ENCODE measurements at places on chromosomes 5 and 9.

- no peak for ATAC-seq
These were observed 44.6 kb downstream of the CXXC5 start for GRCh38 chr5:139692679-139693308.

DNA sequence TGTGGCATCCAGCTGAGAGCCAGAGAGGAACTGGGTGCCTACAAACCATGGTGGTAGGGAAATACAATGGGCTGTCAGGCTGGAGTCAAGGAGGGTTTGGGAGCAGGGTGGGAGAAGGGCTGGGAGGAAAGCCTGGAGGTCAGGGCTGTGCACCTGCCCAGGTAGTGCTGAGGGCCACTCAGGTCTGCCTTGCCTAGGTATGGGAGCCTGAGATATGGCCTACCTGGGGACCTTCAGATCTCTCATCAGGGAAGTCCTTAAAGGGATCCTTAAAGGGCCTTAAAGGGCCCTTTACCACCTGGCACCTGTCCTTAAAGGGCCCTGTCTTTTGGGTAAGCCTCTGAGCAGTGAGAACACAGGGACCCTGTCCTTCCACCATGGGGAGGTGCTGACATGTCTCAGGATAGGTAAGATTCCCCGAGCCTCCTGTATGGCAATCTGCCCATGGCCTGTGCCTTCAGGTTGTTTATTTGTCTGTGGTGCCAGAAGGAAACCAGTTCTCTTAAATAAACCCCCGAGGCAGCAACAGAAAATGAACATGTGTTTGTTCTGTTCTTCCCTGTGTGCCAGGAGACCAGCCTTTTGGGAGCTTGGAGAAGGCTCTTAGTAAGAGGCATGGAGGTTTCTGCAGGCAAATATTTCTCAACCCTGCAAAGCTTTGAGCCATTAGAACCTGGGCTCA lies 23.3 kb downstream of the SLC25A48 start:
- ATAC-seq = no peak

DNA sequence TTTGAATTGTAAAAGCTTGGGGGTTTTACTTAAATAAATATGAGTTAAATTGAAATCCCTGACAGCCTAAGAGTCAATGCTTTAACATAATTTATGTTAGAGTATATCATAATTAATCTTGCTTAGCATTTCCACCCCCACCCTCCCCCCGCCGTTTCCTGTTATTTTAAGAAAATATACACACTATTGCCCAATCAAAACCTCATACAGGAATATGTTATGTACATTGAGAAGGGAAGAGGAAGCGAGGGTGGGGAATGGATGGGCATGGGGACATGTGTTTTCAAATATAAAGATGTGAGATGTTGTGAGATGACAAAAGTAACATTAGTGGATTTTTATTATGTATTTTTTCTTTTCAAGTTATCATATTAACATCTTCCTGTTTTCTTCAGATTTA lies 561.1 kb upstream of the MEF2C start:
- ATAC-seq = no peak

DNA sequence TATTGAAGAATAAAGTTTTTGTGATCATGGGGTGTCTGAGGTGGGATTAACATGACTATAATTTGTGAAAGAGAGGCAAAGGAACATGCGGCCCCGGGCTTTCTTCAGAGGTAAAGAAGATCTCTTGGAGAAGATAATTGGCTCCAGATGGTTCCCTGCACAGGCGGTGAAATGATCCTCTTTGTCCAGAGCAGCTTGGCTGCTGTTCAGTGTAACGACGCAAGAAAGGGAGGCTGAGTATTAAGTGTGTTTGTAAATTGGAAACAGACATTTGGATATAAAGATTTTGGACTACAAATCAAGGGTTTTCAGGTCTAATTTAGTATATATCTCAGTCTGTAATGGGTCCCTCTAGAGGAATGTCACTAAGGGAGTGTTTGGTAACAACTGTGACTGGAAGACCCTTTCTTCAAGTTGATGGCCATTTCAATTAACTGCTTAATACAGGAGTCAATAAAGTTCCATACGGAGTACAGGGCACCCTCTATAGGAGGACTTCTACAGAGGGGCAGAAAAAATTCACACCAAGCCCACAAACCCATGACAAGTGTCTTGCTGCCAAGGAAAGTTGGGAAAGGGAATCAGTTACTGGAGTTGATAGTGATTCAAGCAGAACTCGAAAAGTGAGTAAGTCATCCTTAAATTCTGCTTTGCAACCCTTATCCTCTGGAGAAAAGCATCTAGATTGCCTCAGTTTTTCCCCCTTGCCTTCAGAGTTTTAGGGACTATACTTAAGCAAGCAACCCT lies 4.1 kb downstream of the EQTN start:
- peak; percentile 89 for ATAC-seq

- ATAC-seq = no peak
These were observed 17.3 kb downstream of the GARNL3 start for GRCh38 chr9:127281891-127282290.

GRCh38 chr5:77302247-77302646 lies 91.8 kb downstream of the PDE8B start:
- ATAC-seq = no peak

GRCh38 chr9:18018661-18019060 lies 439.8 kb downstream of the SH3GL2 start:
- no peak for ATAC-seq

GRCh38 chr5:22242532-22242931 lies 610.6 kb downstream of the CDH12 start:
- no peak for ATAC-seq
